ENCODE measurements at places on chromosomes 4 and X.

GRCh38 chrX:9878146-9878820 lies 88.9 kb upstream of the CLDN34 start:
- DNase-seq, result no peak

DNA sequence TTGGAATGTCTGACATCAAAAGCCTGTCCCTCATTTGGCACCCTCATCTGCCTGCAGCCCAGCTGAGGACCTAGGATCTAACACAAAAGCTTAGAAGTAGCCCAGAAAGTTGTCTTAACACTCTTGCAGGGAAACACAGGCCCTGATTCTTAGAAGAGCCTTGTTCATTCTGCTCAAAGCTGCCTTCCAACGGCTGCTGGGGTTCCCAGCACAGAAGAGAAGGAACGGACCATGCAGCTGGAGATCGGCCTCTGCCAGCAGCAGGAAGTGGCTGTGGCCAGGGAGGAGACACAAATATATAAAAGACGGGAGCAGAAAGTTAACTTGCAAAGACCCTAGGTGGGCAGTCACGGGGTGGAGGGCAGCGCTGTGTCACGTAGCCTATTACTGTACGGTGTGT lies 20.4 kb downstream of the PRPS2 start:
- no peak for DNase-seq

- DNase-seq, result no peak
Measured at GRCh38 chr4:120452001-120452400, 385.4 kb upstream of the MAD2L1 start.

DNA sequence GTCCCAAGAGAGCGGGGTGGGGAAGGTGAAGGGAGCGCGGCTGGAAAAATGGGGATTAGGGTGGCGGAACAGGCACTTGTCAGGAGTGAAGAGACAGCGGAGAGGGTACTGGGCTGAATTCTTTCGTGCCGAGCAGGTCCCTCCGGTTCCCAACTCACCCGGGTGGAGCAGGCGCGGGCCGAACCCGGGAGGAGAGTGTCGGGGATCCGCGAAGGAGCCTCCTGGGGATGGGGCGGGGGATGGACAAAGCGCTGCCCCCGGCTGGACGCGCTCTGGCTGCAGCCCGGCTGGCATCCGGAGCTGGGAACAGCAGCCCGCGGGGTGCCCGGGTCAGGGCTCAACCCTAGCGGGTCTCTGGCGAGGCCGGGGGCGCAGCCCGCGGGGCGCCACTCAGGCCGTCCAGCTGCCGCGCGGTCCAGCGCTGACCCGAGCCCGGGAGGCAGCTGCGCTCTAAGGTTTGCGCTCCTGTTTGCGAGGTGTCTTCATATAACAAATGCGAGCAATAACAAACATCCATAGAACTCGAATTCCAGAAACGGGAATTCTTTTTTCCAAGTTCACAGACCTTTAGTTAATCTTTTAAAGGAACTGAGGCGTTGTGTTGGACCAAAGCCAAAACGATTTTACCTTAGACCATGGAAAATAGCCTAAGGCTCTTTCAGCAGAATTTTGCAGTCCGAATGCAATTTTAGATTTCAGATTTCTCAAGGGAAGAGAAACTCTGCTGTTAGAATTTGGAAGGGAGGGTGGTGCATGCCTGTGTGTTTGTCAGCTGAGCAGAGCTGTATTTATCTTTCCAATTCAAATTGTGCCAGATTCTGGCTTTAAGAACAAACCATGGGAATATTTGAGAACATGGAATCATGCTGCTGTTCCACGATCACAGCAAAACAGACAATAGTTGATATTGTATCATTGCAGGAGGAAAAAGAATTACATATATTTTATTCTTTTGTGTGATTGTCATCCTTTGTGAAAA lies 744 bp downstream of the NPY5R start:
- DNase-seq, result no peak

GRCh38 chr4:25252230-25253070 lies 18.6 kb downstream of the PI4K2B start:
- DNase-seq, result no peak

GRCh38 chr4:42133006-42133405 lies 19.4 kb downstream of the BEND4 start:
- no peak for DNase-seq

DNA sequence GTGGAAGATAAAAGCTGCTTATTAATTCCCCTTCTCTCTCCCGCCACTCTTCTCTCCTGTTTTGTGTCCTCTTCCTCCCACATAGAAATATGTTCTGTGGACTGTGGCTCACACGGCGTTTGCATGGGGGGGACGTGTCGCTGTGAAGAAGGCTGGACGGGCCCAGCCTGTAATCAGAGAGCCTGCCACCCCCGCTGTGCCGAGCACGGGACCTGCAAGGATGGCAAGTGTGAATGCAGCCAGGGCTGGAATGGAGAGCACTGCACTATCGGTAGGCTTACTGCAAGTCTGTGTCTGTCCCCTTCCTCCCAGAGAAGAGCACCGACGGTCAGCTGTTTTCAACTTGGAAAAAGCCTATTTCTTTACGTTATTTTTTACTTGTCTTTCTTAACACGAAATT lies 229.1 kb downstream of the DCTD start:
- DNase-seq, result no peak

DNA sequence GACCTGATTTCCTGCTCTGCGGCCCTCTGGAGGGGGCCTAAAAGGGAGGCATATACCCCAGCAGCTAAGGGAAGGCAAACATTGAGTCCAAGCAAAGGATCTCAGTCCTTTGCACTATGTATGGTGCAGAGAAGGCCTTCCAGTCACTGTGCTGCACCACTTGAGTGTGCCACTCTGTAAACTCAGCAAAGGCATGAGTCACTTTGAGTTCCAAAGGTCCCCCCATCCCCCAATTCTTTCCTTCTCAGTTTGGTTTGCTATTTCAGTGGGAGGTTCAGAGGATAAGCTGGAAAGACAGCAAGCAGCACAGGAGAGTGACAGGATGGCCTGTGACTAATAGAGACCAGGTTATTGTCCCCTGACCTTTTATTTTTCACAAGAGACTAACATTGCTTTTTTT lies 131.3 kb downstream of the FHDC1 start:
- DNase-seq, result no peak

DNA sequence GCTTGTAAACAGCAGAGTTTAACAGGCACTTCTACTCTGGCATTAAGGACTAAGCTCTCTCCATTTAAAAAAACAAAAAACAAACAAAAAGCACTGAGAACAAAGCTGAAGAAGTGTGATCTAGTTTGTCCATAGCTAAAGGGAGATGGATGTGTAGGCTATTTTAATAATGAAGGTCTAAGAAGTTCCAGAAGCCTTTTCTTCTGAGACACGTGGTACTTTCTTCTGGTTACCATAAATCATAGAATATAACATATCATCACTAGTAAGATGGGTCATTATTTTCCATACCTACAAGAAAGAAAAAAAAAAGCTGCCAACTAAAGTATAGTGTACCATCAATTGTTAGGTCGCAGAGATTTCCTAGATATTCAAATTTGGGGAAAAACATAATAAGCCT lies 722 bp upstream of the NBDY start:
- DNase-seq, result no peak

DNA sequence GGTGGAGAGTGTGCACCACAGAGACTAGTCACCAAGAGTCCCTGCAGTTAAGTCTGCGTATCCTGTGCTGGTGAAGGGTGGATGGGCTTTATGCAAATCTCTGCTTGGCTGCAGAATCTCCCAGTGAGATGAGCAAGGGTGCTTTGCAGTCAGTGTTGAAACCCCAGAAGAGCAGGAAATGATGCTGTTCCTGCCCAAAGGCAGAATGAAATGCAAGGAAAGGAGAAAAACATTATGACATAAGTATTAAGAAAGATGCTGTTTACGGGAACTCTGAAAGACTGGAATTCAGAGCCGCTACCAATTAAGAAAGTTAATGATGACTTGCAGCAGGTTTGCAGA lies 25.4 kb upstream of the ACSL1 start:
- DNase-seq, result no peak

GRCh38 chr4:121025540-121025939 lies 46.8 kb downstream of the NDNF start:
- no peak for DNase-seq

DNA sequence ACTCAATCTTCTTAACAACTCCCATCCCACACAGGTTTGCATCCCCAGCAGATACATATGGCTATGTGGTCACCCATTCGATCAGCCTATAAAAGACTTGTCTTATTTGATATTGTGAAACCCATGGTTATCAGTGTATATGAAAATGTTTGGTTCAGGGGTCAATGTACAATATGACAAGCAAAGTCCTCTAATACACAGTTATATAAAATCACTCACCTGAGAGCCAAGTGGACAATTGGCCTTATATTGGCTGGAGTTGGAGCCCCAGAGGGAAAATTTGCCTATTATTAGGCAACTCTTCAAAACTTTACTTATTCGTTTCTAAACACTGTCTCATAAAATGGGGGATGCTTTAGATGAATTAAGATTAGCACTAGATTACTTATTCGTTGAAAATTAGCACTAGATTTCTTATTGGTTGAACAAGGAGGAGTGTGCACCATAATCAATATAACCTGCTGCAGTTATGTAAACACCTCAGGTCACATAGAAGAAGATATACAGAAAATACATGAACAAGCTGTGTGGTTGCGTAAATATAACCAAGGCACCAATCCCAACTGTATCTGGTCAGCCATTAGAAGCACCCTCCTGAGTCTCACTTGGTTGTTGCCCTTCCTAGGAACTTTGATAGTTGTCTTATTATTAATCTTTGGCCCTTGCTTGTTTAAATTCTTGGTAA lies 10.7 kb upstream of the ADH4 start:
- DNase-seq, result no peak

All from ureter (tissue), 1 donor.